Fibroblast of skin of left biceps (primary cell): ENCODE measurements at places on chromosomes 12 and 14.

GRCh38 chr12:132622437-132623071, 4.0 kb downstream of the P2RX2 start:
- no peak for DNase-seq

DNA sequence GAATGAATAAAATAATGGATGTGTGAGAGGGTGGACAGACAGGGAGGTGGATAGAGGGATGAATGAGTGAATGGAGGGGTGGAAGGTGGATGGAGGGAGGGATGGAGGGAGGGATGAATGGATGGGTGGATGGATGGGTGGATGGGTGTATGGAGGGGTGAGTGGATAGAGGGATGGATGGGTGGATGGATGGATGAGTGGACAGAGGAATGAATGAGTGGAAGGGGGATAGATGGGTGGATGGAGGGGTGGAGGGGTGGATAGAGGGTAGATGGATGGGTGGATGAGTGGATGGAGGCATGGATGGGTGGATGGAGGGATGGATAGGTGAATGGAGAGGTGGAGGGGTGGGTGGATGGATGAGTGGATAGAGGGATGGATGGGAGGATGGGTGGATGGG, 47.9 kb upstream of the NOS1 start:
- no peak for DNase-seq

GRCh38 chr14:101770183-101770582, 8.7 kb downstream of the PPP2R5C start:
- DNase-seq, result no peak

- no peak for DNase-seq
These were observed 119.5 kb upstream of the WSCD2 start for GRCh38 chr12:108009442-108010070.

- DNase-seq, result no peak
These were observed 490.8 kb downstream of the VRK1 start for GRCh38 chr14:97287956-97288355.

- peak; percentile 50 for DNase-seq
These were observed 1.1 kb upstream of the ARG2 start for GRCh38 chr14:67618617-67619063.

- no peak for DNase-seq
These were observed 11.9 kb downstream of the ANKRD13A start for GRCh38 chr12:110010853-110011723.

DNA sequence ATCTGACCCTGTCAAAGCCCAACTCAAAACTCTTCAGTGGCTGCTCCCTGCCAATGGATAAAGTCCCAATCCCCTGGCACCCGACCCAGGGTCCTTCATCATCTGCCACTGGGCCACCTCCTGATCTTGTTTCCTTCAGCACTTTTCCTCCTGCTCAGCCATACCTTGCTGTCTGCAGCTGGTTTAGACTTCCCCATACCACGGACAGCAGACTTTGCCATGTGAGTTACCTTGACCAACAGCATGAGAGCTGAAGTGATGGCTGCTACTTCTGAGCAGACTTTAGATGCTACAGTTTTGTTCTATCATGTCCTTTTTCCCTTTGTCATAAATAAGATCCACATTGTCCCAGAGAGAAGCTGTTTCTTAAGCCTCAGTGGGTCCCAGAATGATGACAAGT, 33.3 kb upstream of the STON2 start:
- DNase-seq, result no peak

DNA sequence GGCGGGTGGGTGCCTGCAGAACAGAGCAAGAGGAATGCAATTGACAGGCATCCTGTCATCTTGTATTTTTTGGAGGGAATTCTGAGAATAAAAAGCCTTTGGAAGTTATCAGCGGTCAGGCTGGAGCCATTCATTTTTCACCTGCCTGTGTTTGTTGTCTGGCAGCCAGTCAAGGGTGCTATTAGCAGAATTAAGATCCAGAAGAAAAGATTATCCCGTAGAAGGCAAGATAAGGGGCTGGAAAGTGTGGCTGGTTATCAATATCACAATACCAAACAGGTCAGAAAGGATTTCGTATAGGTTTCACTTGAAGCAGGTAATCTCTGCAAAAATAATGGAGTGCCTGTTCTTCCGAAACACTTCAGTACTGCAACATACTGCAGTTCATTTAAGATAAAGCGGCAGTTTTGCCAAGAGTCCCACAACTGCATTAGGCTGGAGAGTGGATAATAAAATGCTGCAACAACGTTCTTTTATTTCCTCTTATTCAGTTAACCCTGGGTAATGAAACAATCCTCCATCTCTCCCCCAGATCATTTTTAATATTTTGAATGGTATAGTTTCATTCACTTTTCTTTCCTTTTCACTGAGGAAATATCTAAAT, 171.2 kb upstream of the CDKN3 start:
- no peak for DNase-seq

DNA sequence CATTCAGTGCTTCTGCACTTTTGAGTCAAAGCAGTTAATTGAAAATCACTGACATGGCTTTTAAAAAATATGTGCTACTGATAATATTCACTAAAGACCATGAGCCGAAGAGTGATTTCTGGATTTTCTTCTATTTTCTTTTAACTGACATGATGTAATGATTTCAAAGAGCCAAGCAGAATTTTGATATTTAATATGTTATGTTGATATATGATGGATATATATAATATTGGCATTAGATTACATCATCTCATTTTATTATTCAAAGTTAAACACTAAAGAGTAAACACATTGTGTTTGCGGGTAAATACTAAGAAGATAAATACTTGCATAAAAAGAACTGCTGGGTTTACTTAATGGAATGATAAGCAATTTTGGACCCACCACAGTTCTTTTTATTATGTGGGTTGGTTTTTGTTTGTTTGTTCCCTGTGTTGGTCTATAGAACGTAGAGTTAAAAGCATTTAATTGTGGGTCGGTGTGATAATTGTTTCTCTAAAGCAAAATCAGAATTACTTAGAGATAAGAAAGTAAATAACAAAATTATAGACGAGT, 692 bp downstream of the SPIC start:
- no peak for DNase-seq

- no peak for DNase-seq
These were observed 446.7 kb upstream of the GARIN6 start for GRCh38 chr12:99200711-99201384.

DNA sequence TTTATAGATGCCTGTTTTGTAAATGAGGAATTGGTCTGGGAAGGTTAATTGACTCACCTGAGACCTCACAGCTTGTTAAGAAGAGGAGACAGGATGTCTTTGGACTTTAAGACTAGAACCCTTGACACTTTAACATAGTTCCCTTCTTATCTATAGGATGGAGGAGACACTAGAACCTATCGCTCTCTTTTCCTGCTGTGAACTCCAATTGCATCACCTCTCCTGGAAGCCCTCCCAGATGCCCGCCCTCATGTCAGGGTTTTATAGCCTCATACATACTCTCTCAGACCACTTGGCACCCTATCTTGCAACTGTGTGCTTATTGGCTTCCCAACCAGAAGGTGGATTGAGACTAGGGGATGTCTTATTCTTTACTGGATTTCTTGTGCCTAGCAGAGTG, 2.5 kb upstream of the CTDSP2 start:
- no peak for DNase-seq
